CD4-positive, alpha-beta T cell (primary cell): ENCODE measurements at places on chromosomes 1 and 21. TPM values are rescaled to one million over a fixed set of nuclear protein-coding genes. Genes with fewer than 3 reads are reported as not detected.

The ORC1 gene
- total RNA-seq, result 1.3 TPM

The WDR64 gene
- 0.67 TPM for total RNA-seq

The GRIK3 gene
- not detected for total RNA-seq

The APH1A gene
- total RNA-seq, result 115 TPM

The MIXL1 gene
- total RNA-seq, result not detected

The KRTAP20-2 gene
- total RNA-seq, result not detected

The EDARADD gene
- total RNA-seq, result 1.7 TPM

The PLA2G2C gene
- not detected for total RNA-seq

The MAP10 gene
- 0.99 TPM for total RNA-seq
